ENCODE measurements at places on chromosomes 7 and 10. TPM values are rescaled to one million over a fixed set of nuclear protein-coding genes. Genes with fewer than 3 reads are reported as not detected.

- no peak for DNase-seq
Measured at GRCh38 chr7:152351168-152351567, 84.6 kb downstream of the KMT2C start.

- no peak for DNase-seq
Measured at GRCh38 chr7:158107806-158108205, 479.8 kb downstream of the PTPRN2 start.

- DNase-seq = no peak
Measured at GRCh38 chr7:31687024-31687748, at the start of gene PPP1R17. PPP1R17 (plus strand) TSS chr7:31687215; CDS start chr7:31692442, 5,227 bp downstream.

- no peak for DNase-seq
Measured at GRCh38 chr7:46454816-46455215, 533.7 kb upstream of the IGFBP3 start.

DNA sequence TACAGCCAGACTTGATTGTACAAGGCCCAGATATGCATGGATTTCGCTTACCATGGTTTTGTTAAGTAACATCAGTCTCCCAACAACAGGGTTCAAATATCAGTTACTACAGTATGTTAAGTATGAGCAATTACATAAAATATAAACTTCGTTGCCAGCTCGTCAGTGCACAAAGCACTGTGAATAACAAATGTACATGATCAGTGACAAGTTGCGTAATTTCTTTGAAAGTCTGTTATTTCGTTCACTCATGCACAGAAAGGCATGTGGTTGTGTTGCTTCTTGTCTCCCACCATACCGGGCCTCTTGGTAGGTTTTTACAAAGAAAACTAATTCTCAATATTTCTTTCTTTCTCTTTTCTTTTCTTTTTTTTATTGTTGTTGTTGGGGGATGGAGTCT lies 12.5 kb upstream of the ZNF487 start:
- DNase-seq = no peak

FGFR2 gene
- total RNA-seq = 114 TPM

MYH16 gene
- total RNA-seq = not detected

CUZD1 gene
- total RNA-seq = 0.41 TPM

ANKRD7 gene
- total RNA-seq = 1.4 TPM

SPRN gene
- not detected for total RNA-seq

Measured in transverse colon (tissue), 4 donors.